ENCODE measurements at places on chromosomes 1 and 21. TPM values are rescaled to one million over a fixed set of nuclear protein-coding genes. Genes with fewer than 3 reads are reported as not detected.
A peak's percentile ranks its signal among the peaks of the same experiment; 100 is the strongest.

PYHIN1 gene
- not detected for total RNA-seq

DNA sequence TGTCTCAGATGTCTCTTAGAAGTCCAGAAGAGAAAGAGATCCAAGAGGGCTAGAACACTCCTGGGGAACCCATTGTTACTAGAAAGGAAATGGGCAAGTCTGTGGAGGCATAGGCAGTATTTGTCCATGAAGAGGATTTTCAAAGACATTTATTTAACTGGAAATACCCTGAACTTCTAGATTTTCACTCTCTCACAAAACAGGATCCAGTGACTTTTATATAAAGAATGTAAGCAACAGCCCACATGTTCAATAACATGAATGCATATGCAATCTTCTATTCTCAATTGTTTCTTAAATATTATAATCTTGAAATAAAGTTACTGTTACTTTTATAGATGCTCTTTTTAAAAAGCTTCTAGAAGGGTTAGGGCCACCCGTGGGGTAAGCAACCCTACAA, 53.4 kb downstream of the TBX15 start:
- no peak for DNase-seq

DNA sequence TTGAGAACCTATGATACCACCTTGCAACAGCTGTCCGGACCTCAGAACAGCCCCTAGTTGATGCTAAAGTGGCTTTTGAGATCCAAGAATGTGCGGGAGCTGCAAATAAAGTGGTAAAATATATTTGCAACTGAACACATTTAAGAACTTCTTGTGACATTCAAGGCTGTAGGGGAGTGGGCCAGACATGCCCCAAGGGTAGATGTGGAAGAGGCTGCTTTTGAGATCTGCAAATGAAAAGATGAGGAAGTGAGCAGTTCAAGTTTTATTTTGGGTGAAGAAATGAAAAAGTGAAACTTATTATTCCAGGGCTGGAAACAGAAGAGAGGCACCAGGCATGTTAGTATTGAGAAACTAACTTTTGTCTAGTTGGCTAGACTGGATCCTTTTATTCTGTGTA, 359.5 kb upstream of the PLXNA2 start:
- DNase-seq: no peak

GRCh38 chr1:94593611-94594010, 52.1 kb upstream of the F3 start:
- no peak for DNase-seq

DNA sequence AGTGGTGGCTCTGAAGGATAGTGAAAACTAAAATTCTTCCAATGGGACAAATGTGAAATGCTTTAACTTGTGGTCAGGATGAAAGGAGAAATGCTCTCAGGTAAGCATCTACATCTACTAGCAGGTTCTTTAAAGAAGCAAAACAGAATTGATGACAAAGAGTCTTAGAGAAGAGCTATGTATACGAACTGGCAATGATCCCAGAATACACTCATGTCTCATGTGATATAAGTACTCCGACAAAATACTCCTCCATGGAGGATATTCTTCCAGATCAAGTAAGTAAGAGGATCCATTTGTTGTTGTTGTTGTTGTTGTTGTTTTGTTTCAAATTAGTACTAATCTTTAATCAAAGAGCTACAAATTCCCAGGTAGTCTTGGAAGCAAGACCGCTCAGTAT, 174.0 kb upstream of the ATP1B1 start:
- no peak for DNase-seq

DNA sequence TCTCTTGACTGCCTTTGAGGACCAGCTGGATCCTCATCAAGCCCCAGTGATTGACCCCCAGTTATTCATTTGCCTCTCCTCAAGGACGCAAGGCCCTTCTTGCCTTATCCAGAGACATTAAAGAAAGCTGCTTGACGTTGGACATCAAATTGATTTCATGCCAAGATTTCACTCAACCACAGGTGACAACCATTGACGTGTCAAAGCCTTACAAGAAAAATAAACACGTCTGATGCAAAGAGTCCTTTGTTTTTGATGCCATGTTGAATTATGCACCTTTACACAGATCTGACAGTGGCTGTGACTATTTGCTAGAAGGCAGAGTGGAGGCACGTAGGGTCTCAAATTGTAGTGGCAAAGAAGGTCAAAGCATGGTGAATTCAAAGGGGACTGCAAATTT, 666.2 kb upstream of the CAMK1G start:
- DNase-seq: no peak

STIL gene
- total RNA-seq: 22.6 TPM

ASPM gene
- total RNA-seq: 77.2 TPM

ZNF678 gene
- 7.6 TPM for total RNA-seq

RGSL1 gene
- total RNA-seq: not detected

AUNIP gene
- 5.9 TPM for total RNA-seq

GRCh38 chr1:224922404-224923164, 6.9 kb upstream of the DNAH14 start:
- peak; percentile 41 for DNase-seq

DNA sequence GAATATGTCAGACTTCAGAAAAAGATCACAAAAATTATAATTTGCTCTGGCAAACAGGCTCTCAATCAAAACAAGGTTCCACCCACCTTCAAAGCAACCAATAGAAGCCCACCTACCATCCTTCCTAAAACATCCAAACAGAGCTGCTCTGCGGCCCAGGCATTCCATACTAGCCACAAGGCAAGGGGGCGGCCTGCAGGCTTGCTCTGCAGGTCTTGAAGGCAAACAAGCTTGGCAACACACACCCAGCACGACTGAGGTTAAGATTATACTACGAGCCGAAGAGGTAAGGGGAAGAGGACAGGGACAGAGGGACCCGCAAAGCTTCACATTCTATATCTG, 207.3 kb downstream of the SLC45A1 start:
- DNase-seq: no peak

DNA sequence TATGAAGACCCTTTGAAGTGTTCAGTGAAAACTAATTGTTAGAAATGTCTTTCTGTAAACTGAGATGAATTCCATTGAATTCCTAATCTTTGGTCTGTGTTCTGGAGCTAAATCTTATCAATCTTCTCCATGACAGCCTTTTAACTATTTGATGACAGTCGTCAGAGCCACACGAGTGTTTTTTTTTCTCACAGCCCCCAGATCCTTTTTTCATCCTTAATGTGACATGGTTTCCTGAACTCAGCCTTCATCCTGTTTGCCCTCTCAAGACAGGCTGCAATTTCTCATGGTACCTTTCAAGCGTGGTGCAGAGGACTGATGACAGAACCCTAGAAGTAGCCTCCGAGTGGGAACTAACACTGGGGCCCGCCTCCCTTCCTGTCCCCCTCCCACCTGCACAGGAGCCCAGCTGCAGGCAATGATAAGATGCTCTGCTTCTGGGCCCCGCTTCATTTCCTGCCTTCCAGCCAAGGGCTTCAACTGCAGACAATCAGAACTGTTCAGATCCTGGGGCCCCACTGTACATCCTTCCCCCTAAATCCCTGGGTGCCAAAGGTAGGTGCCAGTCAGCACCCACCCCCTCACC, 114.6 kb upstream of the VAV3 start:
- DNase-seq: no peak

KRTAP12-2 gene
- total RNA-seq: not detected

RNU1-1 gene
- total RNA-seq: 294 TPM

- DNase-seq: no peak
Measured at GRCh38 chr1:75531570-75531969, 79.3 kb downstream of the SLC44A5 start.
